ENCODE measurements at places on chromosomes 7 and 10. TPM values are rescaled to one million over a fixed set of nuclear protein-coding genes. Genes with fewer than 3 reads are reported as not detected.

DNA sequence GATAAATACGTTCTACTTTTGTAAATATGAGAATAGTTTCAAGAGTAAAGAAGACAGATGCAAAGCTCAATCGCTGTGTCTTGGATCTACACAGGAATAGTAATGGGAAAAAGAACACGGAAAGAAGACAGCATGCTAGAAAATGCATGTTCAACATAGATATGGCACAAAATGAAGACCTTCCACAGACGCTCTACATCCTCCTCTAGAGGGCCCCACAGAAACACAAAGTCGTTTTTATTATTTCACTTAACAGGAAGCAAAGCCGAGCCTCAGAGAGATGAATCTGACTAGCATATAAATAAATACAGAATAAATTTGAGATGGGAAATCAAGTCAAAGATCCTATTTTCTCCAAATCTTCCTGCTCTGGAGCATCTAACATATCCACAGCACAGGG, 292.6 kb downstream of the PARD3 start:
- DNase-seq: no peak

GRCh38 chr10:108789919-108790318, 1133.4 kb downstream of the XPNPEP1 start:
- no peak for DNase-seq

DNA sequence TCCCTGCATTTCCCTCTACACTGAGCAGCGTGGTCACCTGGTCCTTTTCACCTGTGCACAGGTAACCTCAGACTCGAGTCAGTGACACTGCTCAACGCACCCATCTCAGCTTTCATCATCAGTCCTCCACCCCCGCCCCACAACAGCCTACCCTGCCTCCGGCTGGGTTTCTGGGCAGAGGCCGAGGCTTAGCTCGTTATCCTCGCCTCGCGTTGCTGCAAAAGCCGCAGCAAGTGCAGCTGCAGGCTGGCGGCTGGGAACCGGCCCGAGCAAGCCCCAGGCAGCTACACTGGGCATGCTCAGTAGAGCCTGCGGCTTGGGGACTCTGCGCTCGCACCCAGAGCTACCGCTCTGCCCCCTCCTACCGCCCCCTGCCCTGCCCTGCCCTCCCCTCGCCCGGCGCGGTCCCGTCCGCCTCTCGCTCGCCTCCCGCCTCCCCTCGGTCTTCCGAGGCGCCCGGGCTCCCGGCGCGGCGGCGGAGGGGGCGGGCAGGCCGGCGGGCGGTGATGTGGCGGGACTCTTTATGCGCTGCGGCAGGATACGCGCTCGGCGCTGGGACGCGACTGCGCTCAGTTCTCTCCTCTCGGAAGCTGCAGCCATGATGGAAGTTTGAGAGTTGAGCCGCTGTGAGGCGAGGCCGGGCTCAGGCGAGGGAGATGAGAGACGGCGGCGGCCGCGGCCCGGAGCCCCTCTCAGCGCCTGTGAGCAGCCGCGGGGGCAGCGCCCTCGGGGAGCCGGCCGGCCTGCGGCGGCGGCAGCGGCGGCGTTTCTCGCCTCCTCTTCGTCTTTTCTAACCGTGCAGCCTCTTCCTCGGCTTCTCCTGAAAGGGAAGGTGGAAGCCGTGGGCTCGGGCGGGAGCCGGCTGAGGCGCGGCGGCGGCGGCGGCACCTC, at the start of the genes KLLN and PTEN:
KLLN (minus strand) TSS at position 481 of the 891 bp plus-strand sequence. CDS start 1,046 bp downstream, outside the sequence.
PTEN (plus strand) TSS at position 573 of the 891 bp plus-strand sequence. CDS start 845 bp downstream, outside the sequence.
- peak; percentile 95 for DNase-seq

WNT2 gene
- total RNA-seq: not detected

DNA sequence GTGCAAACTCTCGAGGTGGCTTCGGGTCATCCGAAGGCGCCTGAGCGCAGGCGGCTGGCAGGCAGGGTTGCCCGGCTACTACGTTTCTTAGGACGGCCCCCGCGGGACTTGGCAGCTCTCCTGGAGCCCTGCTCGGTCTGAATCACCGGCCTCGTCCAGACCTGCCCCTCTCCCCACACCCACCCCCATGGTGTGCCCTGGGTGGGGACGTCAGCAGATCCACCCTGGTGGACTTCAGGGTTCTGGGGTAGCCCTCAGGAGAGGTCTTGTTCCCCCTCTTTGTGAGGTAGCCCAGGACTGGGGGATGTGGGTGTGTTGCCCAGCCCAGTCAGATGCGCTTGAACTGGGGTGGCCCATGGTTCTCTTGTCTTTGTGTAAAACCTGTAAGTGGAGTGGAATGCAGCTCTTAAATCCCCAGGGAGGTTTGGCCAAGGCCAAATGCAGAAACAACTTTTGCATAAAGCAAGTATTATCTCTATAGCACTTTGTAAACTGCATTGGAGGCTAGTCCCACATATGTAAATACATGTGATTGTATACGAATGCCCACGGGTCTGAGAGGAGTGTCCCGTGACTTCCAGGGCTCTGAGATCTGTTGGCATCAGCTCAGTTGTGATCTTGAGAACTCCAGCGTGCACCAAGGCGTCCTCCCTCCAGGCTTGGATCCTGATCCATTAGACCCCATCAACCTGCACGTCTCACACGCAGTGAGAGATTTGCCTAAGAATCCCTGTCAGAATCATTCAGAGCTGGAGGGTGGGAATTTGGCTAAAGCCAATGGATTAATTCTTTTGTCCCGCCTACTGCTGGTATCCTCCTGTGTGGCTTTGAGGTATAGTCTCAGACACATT, 1.8 kb downstream of the PFKFB3 start:
- DNase-seq: peak; percentile 53

- DNase-seq: no peak
Observed at GRCh38 chr10:112812586-112812985, 137.5 kb upstream of the TCF7L2 start.

EPHB6 gene
- total RNA-seq: 8.7 TPM

GRCh38 chr10:36188080-36188453, 546.0 kb upstream of the FZD8 start:
- no peak for DNase-seq

DNA sequence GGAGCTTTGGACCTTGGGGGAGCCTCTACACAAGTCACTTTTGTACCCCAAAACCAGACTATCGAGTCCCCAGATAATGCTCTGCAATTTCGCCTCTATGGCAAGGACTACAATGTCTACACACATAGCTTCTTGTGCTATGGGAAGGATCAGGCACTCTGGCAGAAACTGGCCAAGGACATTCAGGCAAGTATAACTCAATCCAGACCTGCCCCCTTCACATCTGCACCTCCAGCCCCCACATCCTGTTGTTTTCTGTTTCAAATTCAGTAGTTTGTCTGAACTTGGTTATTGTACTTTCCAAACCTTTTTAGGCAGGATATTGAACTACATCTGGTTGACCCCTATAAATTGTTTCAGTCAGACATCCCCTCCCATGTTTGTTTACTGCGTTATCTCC, 62.4 kb upstream of the CC2D2B start:
- no peak for DNase-seq

DNA sequence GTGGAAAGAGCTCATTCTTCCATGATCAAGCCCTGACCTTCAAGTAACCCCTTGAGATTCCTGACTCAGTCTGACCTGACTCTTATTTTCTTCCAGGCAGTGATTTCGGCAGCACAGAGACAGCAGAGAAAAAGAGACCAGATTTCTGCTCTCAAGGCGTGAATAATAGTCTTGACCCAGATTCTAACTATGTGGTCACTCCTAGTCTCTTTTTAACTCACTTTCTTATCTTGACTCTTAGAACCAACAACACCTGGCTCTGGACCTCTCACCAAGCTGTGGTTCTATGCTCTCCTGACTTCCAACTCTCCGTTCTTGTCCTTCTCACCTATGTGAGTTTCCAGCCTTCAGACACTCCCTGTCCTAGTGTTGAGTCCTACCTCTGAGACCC, 36.9 kb upstream of the KDM7A start:
- no peak for DNase-seq

ASB15 gene
- not detected for total RNA-seq

- DNase-seq: no peak
Observed at GRCh38 chr7:35831208-35831607, 30.4 kb downstream of the SEPTIN7 start.

HOXA13 gene
- total RNA-seq: 54.3 TPM

MBLAC1 gene
- 3.2 TPM for total RNA-seq

DNAJC12 gene
- total RNA-seq: 8.8 TPM

DNA sequence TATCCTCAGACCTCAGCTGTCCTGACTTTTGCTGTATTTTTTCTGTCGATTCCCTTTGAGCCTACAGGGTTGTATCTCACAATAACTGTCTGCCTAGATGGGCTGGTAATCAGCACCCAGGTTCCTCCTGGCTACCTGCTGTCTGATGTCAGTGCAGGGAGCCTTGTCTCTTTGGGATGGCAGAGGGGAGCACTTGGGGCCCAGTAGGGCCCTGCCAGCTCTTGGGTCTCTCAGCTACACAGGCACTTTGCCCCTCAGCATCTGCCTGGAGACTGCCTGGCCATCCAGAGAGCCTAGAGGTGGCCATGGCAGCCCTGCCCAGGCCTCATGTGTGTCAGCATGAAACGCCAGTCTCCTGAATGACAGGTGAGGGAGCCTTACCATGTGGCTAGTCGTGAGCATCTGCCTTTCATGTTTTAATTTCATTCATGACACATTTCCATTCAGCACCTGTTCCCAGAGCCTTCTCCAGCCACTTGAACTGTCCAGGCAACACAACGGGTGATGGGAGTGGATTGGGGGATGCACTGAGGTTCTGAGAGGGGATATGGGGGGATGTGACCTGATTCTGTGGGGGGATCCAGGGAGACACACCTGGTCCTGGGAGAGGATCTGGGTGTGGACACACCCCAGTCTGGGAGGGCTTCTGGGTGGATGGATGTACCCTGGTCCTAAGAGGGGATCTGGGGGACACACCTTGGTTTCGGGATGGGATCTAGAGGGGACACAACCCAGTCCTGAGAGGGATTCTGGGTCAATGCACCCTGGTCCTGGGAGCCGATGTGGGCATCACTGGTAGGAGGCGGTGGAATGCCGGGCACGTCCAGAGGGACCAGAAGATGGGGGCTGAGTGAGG, 21.9 kb downstream of the ADCY1 start:
- DNase-seq: no peak

HTR5A gene
- not detected for total RNA-seq

SLC26A3 gene
- total RNA-seq: 1,687 TPM

DNA sequence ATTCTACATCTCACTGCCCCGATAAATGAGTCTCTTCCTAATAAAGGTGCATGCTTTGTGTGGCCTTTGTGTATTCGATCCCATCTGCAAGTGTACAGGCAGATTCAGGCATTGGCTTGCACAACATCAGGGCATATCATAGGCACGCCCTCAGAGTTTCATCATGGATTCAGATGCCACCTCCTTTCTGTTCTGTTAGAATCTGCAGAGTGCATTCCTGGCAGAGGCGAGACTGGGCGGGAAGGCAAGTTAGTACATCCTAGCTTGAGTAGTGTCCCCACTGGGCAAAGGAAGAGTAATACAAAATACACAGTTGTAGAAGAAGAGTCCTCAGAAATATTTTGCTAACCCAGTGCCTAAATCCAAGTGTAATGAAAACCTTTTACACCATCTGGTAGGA, 346.5 kb upstream of the GALNT17 start:
- DNase-seq: no peak

- peak; percentile 18 for DNase-seq
Observed at GRCh38 chr10:132293201-132293812, 14.4 kb downstream of the STK32C start.

- no peak for DNase-seq
Observed at GRCh38 chr10:52967806-52968795, 195.5 kb upstream of the MBL2 start.

CYP2C18 gene
- 6.5 TPM for total RNA-seq

DNA sequence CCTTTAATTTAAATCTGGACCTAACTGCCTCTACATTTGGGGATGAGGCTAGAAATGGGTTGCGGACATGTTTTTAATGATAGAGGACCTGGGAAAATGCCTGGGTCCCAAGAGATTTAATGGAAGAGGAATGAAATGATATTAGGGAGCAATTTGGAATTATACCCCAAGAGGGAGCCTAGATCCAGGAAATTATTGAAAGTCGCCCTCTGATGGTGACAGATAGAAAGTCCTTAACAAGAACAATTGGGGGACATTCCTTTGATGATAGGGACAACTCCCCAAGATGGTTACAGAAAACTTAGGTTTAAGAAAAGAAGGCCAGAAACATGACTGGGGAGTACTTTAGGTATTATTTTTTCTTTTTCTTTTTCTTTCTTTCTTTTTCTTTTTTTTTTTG, 9.5 kb upstream of the TSGA13 start:
- DNase-seq: no peak

CCZ1 gene
- 72.8 TPM for total RNA-seq

- no peak for DNase-seq
Observed at GRCh38 chr7:6420680-6421079, 27.1 kb downstream of the DAGLB start.

DNA sequence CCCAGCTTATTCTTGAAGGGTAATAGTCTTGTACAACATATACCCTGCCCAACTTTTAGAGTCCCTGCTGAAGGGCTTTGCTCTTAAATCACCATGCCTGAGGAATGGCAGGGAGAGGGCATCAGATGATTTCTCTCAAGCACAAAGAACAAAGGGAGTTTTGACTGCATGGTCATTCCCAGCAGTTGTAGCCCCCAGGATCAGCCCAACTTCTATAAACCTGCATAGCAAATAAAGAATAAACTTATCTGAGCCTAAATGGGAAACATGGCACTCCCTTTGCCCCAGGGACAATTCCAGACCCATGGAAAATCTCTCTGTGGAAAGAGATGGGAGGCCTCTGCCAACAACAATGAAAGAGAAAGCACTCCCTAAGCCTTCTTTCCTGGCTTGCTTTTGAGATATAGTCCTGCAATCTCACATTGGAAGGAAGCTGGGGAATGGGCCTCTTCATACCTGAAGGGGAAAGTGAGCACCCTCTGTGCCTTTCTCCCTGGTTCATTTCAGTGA, 18.7 kb downstream of the CADPS2 start:
- no peak for DNase-seq

BBS9 gene
- 15.8 TPM for total RNA-seq

DNA sequence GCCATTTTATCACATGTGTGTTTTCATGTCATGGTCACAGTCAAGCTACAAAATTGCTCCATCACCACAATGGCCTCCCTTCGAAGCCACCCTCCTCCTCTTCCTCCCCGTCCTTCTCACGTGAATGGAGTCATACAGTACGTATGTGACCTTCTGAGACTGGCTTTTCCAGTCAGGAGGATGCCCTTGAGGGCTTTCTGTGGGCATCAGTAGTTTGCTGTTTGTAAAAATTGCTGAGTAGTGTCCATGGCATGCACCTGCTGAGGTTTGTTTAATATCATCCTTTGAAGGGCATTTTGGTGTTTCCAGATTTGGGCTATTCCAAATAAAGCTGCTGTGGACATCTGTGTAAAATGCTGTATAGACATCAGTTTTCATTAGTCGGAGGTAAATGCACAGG, 5.9 kb upstream of the UBE3C start:
- DNase-seq: no peak

- no peak for DNase-seq
Observed at GRCh38 chr7:153370092-153370491, 610.5 kb downstream of the ACTR3B start.

- DNase-seq: no peak
Observed at GRCh38 chr7:16563281-16564022, 36.8 kb downstream of the LRRC72 start.

- no peak for DNase-seq
Observed at GRCh38 chr10:24307696-24308485, 99.0 kb downstream of the KIAA1217 start.

DNA sequence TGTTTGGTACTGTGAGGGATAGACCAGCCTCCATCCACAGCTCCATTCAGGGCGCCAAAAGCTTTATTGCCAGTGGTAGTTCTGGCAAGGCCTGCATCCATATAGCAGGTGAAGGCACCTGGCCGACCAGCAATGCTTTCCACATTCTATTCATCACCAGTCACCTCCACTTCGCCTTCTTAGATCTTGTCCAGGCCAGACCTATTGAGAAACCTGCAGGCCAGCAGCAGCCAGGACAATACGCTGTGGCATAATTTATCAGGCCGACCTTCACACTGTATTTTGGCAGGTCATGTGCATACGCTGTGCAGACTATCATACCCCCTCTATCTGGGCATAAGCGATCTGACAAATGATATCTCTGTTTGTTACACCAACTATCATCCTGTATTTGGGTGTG, 15.2 kb upstream of the KNDC1 start:
- no peak for DNase-seq

UPK3BL1 gene
- total RNA-seq: 23.1 TPM
